ENCODE measurements at places on chromosomes 16 and 17.

GRCh38 chr17:9226794-9227135, 205.5 kb downstream of the NTN1 start:
- peak; percentile 90 for DNase-seq

- DNase-seq, result no peak
These were observed 629.0 kb upstream of the CDH8 start for GRCh38 chr16:62665269-62665668.

DNA sequence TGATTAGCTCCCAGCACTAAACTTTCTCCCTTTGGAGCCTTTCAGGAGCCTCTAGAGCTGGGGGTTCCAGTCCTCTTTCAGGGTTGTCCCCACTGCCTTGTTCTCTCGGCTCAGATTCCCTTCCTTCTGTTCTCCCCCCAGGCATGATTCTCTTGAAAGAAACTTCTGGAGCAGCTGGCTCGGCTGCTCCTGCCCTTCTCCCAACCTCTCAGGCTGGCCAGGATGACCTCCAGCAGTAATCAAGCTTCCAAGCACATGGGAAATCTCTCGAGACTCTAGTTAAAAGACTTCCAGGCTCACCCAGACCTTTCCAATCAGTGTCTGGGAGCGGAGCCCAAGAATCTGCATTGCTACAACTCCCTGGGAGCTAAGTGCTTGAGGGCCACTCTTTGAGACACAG, 3.6 kb downstream of the SDK2 start:
- no peak for DNase-seq

DNA sequence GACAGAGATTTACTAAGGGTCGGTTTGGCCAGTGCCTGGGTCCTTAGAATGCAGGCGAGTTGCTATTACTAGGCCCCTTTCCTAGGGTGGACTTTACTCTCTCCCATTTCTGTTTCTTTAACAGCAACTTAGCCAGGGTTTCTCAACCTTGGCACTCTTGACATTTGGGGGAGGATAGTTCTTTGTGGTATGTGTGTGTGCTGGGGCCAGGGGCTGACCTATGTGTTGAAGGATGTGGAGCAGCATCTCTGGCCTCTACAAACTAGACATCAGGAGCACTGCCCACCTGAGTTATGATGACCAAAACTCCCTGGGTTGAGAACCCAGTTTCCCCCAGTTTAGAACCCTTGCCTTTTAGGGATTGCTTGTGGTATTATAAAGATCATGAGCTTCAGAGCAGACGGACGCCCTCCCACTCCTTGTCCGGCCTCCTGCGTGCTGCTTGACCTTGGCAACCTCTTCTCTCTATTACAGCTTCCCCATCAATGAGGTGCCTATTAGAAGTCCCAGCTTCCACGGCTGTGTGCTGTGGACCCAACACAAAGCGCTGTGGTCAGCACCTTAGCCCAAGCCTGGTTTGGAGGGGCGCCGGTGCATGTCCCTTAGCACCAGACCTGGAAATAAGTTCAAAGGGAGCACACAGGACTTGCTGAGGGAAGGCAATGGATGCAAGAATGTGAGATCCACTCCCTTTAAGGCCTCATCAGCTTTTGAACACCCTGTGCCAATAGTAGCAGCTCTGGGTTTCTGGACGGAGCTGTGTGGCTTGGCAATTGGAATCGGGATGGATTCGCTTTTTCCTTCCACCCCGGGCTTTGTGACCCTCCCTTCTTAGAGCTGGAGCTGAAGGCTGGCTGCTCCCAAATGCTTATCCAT, 239.2 kb upstream of the MAF start:
- no peak for DNase-seq

DNA sequence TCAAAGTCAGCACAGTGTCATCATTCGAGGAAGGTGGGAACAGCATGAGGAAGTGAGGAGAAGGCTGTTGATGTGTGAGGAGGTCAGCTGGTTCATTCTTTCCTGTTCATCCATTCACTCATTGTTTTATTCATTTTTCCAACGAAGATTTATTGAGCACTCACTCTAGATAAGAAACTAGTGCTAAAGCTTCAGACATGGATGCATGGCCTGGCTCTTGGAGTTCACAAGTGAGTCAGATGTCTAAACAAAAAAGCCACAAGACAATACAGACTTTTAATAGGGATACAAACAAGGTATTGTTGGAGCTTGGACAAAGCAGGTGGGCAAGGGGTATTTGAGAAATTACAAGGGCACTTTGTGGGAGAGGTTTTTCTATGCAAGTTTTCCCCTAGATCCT, 31.3 kb upstream of the MPHOSPH6 start:
- DNase-seq, result no peak

Data from chondrocyte (in vitro differentiated cells).